ENCODE measurements at places on chromosomes 12 and 14.

DNA sequence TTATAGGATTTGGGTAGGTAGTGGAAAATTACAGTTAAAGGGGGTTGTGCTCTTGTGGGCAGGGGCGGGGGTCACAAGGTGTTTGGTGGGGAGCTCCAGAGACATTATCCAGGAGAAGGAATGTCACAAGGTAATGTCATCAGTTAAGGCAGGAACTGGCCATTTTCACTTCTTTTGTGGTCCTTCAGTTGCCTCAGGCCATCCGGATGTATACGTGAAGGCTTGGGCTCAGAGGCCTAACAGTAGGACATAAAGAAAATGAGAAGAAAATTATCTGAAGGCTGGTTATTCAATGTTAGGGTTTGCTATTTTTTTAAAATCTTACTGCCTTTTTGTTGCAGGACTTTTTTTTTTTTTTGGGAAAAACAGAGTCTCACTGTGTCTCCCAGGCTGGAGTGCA lies 2.5 kb upstream of the PSEN1 start:
- DNase-seq, result no peak

GRCh38 chr14:99261912-99262787 lies 9.8 kb downstream of the BCL11B start:
- DNase-seq, result peak; percentile 70

GRCh38 chr14:65853407-65853955 lies 441.0 kb downstream of the FUT8 start:
- DNase-seq, result no peak

DNA sequence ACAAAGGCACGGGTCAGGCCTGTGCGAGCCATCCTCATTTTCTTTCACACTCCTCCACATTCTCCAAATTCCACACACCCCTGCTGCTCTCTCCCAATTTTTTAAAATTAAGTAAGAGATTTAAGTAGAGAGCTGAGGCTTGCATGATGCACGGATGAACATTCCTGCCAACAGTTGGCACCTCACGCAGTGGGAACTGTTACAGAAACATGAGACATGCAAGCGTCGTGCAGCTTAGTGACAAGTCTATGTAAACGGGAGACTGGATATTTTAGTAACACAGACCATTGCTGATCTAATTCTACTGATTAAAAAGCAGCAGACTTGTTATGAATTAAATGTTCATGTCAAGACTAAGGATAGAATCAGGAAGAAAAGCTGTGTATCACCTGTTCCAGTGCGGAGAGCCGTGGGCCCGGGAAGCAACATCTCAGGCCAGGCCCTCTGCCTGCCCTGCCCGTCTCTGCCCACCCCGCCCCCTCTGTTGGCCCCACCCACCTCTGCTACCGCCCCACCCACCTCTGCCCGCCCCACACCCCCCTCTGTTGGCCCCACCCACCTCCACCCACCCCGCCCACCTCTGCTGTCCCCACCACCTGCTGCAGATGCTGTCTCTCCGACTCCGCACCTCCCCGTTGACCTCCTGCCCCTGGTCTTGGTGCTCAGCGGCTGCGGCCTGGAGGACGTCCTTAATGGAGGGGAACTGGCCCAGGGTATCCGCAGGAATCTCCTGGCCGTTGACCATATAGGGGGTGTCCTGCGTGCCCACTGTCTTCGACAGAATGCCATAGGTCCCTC lies 21.2 kb downstream of the GOLGA3 start:
- DNase-seq, result no peak

- no peak for DNase-seq
Observed at GRCh38 chr12:121751034-121751433, 38.5 kb downstream of the TMEM120B start.

GRCh38 chr12:94263011-94263811 lies 114.8 kb downstream of the PLXNC1 start:
- DNase-seq, result peak; percentile 80

GRCh38 chr14:23877538-23878180 lies 75.9 kb upstream of the DHRS4 start:
- peak; percentile 7 for DNase-seq

DNA sequence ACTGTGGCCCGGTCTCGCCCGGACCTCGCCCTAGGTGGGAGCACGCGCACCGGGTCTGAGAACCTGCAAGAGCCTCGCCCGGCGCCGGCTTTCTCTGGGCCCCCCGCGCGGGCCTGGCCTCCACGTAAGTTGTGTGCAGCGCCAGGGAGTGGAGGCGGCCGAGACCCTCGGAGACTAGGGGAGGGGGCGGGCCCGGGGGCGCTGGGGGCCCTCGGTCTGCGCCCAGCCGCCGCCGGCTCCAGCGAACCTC lies 183 bp upstream of the PRMT8 start:
- no peak for DNase-seq

GRCh38 chr12:132448463-132448820 lies 41.5 kb upstream of the FBRSL1 start:
- DNase-seq, result no peak
